Stromal cell of bone marrow (primary cell): ENCODE measurements at places on chromosomes 5 and 9.

DNA sequence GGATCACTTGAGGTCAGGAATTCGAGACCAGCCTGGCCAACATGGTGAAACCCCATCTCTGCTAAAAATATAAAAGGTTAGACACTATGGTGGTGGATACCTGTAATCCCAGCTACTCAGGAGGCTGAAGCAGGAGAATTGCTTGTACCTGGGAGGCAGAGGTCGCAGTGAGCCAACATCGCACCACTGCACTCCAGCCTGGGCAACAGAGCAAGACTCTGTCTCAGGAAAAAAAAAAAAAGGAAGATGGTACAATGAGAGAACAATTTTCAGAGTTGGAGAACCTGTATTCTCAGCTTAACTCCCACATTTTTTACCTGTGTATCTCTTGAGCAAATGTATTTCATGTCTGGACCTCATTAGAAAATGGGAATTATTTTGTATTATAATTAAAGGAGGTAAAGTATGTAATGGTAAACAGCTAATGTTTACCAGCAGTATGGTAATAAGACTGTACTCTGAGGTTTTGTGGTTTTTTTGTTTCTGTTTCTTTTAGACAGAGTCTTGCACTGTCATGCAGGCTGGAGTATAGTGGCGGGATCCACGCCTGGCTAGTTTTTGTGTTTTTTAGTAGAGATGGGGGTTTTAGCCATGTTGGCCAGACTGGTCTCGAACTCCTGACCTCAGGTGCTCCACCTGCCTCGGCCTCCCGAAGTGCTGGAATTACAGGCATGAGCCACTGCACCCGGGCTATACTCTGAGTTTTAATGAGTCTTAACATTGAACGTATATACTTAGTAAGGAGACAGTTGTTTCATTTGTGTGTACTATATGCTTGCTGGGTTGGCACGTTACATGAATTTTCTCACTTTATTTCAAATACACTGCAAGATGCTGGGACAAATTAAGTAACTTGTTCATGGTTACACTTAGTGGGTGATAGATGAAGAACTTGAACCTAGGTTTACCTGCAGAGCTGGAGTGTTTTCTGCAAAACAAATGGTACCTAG, 16.2 kb downstream of the UHRF2 start:
- no peak for DNase-seq

GRCh38 chr5:171506951-171507350, 87.5 kb downstream of the FGF18 start:
- DNase-seq, result no peak

GRCh38 chr9:3912817-3913216, 387.0 kb upstream of the RFX3 start:
- no peak for DNase-seq

DNA sequence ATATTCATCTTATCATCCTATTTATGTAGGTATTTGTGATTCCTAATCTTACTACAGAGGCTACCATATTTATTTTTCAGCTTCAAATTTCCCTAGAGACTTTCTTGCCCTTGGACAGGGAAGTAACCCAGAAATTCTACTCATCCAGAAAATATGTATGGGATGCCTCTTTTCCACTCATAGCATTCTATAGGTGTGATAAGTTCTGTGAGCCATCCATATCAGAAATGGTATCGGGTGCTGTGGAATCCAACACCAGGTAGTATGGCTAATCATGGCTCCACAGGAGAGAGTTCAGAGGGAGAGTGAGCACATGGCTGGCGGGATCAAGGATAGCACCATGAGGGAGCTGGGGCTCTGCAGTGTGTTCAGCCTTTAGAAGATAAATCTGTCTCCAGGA, 349.3 kb upstream of the ACTBL2 start:
- DNase-seq, result no peak

GRCh38 chr9:126549246-126550006, 64.3 kb upstream of the LMX1B start:
- no peak for DNase-seq

GRCh38 chr5:159912033-159912800, 4.1 kb upstream of the ADRA1B start:
- DNase-seq, result peak; percentile 33
